Endothelial cell (in vitro differentiated cells): ENCODE measurements at places on chromosomes 11 and 22.

- no peak for DNase-seq
Observed at GRCh38 chr11:68012843-68013610, 2.9 kb downstream of the ALDH3B1 start.

- no peak for DNase-seq
Observed at GRCh38 chr11:33631749-33632091, 68.9 kb downstream of the C11orf91 start.

- DNase-seq, result no peak
Observed at GRCh38 chr11:115544422-115544948, 40.3 kb upstream of the CADM1 start.

DNA sequence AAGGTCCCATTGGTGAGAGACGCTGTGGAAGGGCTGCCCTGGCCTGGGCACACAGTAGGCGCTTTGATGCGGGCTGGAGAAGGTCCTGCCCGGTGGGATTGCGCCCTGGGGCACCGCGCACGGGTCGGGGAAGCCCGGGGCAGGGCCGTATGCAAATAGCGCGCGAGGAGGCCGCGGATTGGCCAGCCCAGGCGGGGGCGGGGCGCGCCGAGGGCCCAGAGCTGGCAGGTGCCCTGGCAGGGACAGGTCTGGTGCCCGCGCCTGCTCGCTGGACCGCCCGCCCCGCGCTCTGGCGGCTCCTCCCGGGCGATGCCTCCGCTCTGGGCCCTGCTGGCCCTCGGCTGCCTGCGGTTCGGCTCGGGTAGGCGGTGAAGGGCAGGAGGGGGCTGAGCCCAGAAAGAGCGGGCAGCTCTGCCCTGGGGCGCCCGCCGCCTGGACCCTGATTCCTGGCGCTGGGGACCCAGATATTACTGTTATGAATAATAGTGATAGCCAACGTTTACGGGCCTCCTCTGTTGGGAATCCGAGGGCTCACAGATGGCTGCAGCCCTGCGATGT lies at the start of gene UPK3A:
Gene UPK3A, plus strand, starts transcription at position 245 of the 558 bp plus-strand sequence. Its CDS starts 65 bp downstream, at position 310.
- DNase-seq, result peak; percentile 72

- no peak for DNase-seq
Observed at GRCh38 chr11:117535201-117535849, 207.7 kb downstream of the CEP164 start.
